ENCODE measurements at places on chromosomes 11 and 22.

GRCh38 chr11:44192017-44192385, 96.5 kb downstream of the EXT2 start:
- DNase-seq: no peak

DNA sequence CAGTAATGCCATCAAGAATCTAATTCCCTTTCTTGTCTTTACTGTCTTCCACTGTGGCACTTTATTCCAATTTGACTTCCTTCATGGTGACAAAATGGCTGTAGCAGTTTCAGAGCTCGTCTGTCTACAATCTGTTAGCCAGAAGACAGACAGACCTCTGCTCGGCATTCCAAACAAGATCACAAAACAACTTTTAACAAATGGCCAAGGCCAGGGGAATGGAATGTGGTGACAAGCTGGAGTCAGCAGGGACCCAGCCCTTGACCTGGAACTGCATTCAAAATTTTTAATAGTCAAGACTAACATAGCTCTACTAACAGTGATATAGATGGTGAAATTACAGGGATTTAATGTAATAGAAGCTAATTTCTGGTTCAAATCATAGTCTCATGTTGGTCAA, 637.2 kb downstream of the ETS1 start:
- DNase-seq: no peak

DNA sequence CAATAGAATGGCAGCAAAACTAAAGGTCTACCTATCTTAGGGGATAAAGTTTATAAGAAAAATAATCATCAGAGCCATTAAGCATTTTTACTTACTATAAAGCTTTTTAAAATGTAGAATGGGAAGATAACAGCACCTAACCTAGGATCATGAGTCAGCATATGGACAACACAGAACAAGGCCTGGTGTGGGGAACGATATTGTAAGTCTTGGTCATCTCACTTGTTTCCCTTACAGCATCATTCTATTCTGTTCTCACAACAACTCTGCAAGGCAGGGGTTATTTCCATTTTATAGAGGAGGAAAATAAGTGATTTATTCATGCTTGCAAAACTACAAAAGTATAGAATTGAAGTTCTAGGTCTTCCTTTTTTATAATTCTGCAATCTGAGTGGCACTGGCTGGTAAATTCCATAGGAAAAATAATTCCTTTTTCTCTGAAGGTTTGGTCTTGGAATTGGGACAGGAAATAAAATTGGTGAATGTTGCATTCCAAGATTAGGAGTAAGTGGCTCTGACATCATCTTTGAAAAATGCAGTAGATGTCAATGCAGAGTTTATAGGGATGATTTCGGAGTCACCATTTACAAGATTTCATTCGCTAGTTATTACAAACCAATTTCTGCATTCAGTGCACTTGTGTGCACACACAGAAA, 423.0 kb downstream of the DYNC2H1 start:
- DNase-seq: no peak

- DNase-seq: no peak
These were observed 1447.2 kb downstream of the TBC1D22A start for GRCh38 chr22:48209473-48210197.

DNA sequence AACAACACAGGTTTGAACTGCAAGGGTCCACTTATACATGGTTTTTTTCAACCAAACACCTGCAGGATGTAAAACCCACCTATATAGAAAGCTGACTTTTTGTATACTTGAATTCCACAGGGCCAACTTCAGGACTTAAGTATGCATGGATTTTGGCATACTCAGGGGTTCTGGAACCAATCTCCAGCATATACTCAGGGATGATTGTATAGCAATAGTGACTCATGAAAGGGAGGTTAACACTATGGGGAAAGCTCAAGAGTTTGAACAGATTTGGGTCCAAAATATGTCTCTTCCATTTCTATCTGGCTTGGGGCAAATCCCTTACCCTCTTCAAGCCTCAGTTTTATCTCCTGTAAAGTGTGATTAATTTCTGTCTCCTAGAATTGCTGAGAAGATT, 94.9 kb downstream of the MICAL2 start:
- DNase-seq: no peak

DNA sequence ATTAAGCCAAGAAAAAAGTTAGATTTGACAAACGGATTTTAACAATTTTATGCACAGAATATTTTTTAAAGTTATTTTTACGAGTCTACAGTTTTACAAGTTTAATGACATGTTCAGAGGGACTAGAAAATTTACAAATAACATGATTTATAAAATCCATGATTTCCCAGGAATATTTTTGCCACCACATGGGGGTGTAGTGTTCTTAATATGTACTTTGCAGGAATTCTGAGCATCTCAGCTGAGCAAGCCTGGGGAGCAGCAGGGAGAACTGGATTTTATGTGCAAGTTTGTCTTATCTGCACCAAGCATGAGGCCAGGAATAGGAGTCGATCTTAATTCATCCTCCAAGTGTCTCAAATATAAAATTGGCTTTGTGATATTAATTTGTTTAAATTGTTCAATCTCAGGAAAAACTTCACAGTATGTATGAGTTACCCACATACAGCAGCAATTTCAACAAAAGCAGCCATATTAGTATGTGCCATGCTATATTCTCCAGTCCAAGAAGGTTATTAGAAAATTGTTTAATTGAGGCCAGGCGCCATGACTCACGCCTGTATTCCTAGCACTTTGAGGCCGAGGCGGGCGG, 826.3 kb downstream of the DLG2 start:
- no peak for DNase-seq

DNA sequence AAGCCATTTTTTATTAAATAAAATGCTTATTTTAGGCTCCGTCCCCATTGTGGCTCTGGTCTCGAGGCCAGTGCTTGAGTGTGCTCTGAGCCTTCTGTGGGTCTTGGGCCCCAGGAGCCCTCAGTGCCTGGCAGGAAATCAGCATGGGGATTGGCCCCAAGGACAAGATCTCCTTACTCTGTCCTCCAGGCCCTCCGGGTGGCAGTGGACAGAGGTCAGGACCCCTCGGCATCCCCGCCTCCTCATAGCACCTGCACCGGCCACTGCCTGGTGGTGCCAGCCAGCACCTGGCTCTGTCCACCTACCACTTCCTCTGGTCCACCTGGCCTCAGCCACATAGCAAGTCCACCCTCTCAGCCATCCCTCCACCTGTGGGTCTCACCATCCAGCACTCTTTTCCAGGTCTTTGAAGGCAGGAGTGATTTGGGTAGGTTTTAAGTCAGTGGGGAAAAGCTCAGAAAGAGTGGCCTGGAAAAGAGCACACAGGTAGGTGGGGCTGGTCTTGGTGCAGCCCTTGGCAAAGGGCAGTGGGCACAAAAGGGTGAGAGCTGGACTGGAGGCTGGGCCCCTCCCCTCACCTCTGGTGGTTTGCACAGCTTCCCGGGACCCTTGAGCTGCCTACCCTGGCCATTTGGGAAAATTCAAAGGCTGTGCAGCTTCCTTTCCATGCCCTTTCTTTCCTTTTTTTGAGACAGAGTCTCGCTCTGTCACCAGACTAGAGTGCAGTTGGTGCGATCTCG, 3.5 kb downstream of the CLDN5 start:
- no peak for DNase-seq

GRCh38 chr11:111582881-111583280, 19.4 kb upstream of the SIK2 start:
- no peak for DNase-seq

DNA sequence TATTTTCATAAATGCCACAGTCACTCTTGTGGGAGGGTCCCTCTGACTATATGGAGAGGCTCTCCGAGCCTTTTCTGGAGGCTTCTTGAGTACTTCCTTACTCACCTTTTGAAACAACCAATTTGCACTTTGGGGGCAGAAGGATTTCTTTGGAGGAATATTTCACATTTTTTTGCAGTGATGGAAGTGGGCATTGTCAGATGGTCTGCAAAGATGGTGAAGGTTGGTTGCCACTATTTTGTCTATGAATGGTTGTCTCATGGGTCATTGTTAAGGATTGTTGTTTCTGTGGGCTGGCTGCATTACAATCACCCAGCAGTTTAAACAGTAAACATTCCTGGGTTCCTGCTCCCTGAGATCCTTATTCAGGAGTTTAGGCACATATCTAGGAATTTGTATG, 388.2 kb downstream of the TMEM135 start:
- DNase-seq: no peak

DNA sequence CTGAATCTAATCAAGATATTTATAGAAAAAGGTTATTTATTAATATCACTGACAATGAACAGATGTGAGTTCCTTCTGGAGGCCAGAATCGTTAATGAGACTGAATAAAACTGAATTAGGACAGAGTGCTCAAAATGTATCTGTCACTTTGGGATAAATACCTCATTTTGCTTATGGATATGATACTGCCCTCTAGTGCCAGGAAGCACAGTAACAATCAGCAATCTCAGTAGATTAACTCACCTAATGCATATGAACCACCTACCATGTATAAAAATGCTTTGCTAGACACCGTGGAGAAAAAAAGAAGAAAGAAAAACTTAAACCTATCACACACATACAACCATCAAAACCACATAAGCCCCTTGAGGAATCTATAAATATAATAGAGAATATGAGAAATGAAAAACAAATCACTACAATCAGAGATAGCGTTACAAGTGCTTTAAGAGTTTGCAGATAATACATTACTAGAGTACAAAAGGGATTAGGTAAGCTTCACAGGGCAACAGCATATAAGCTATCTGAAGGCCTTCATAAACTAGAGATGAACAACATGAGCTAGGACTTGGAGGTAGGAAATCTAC, 117.4 kb downstream of the SGSM3 start:
- peak; percentile 64 for DNase-seq

- no peak for DNase-seq
These were observed 8.8 kb upstream of the KLHL35 start for GRCh38 chr11:75441804-75442132.

All from B cell (primary cell).